ENCODE measurements at places on chromosomes 6 and 20. TPM values are rescaled to one million over a fixed set of nuclear protein-coding genes. Genes with fewer than 3 reads are reported as not detected.

Gene ANKRD66
- not detected for total RNA-seq

Gene MRAP2
- total RNA-seq = not detected

Gene MYT1
- total RNA-seq = 0.07 TPM

Gene CCHCR1
- total RNA-seq = 46.1 TPM

Gene FAM83B
- total RNA-seq = not detected

Gene SCUBE3
- total RNA-seq = 0.07 TPM

Gene HAO1
- not detected for total RNA-seq

Gene CALHM5
- total RNA-seq = not detected

Gene MCCD1
- not detected for total RNA-seq

Gene GGTLC1
- total RNA-seq = not detected

Gene SASH1
- total RNA-seq = 0.72 TPM

Gene LHFPL5
- not detected for total RNA-seq

Gene SLC2A4RG
- 40.6 TPM for total RNA-seq

Gene ARMH2
- 0.55 TPM for total RNA-seq

Gene CLPSL2
- not detected for total RNA-seq

Gene C6orf15
- not detected for total RNA-seq

Gene ABRACL
- total RNA-seq = 141 TPM

Gene SLC2A10
- total RNA-seq = not detected

Gene ZNF337
- total RNA-seq = 12.7 TPM

Gene WFDC12
- total RNA-seq = not detected

Gene RAET1L
- total RNA-seq = not detected

Gene OXT
- not detected for total RNA-seq

Gene CRIP3
- not detected for total RNA-seq

Gene PARD6B
- 5.5 TPM for total RNA-seq

Gene ENPP5
- total RNA-seq = 0.48 TPM

Gene TRIM15
- total RNA-seq = not detected

Gene FAM83D
- 13.2 TPM for total RNA-seq

Gene HUS1B
- 1.1 TPM for total RNA-seq

Gene CGAS
- 48.3 TPM for total RNA-seq

Gene C20orf204
- total RNA-seq = 2.4 TPM

Gene PEX7
- total RNA-seq = 5.5 TPM

Gene NOTCH4
- total RNA-seq = 1.3 TPM

Gene EMILIN3
- total RNA-seq = not detected

Gene RIMS4
- total RNA-seq = not detected

Gene SNRPB2
- total RNA-seq = 116 TPM

Gene ZBTB12
- total RNA-seq = 4.3 TPM

Gene ZNFX1
- 55.7 TPM for total RNA-seq

Gene MRPL18
- 130 TPM for total RNA-seq

Gene DNAH8
- 0.11 TPM for total RNA-seq

Gene ADIG
- total RNA-seq = not detected

Gene STXBP5
- 32.2 TPM for total RNA-seq

Gene POM121L2
- total RNA-seq = not detected

Gene SLC52A3
- not detected for total RNA-seq

Gene FAXC
- not detected for total RNA-seq

Gene VWA7
- 1.7 TPM for total RNA-seq

Gene DEF6
- total RNA-seq = 73.0 TPM

Gene TDRD6
- total RNA-seq = not detected

Gene SLX4IP
- total RNA-seq = 8.0 TPM

Gene CYP24A1
- total RNA-seq = 0.37 TPM

Gene SIRPB2
- total RNA-seq = not detected

Gene MAP7
- 0.50 TPM for total RNA-seq

Gene NHLRC1
- total RNA-seq = 0.24 TPM

Gene KIAA1755
- total RNA-seq = not detected

Gene LY6G6F
- not detected for total RNA-seq

Gene LPA
- not detected for total RNA-seq

Gene NFS1
- 37.7 TPM for total RNA-seq

Gene SLC22A16
- not detected for total RNA-seq

Gene MUCL3
- not detected for total RNA-seq

Gene ID4
- total RNA-seq = not detected

Gene MLIP
- total RNA-seq = not detected
